ENCODE measurements at places on chromosomes 7 and 10.
A peak's percentile ranks its signal among the peaks of the same experiment; 100 is the strongest.

DNA sequence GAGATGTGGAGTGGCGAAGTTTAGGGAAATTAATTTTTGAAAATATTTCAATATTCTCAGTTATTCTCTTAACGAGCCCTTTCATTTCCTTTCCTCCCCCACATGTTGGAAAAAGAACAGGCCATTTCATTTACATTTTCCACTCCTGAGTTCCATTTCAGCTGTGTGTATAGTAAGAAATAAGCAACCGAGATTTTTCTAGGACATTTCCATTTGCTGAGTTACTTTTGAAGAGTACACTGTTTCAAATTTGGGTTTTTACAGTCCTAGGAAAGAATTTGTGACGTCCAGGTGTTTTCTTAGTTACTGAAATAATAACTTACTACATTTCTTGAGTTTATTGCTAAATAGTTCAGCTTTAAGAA, 1.2 kb downstream of the SEPTIN7 start:
- DNase-seq: no peak

DNA sequence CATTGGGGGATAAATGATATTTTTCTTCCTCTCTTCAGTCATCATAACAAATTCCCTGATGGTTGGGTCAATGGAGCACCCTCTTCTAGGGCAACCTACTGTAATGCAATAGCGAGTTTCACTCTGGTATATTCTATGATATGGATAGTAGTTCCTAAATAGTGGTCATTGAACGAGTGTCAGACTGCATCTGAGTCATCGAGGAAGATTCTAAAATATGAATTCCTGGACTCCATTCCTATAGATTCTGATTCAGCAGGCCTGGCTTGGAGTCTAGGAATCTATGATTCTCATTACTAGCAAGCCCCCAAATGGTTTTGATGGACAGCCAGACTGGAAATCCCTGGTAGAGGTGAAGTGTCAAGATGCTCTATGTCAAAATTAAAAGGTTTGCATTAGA, 254.5 kb downstream of the BUB3 start:
- no peak for DNase-seq

- peak; percentile 26 for DNase-seq
Measured at GRCh38 chr7:143375298-143376034, 5.7 kb upstream of the ZYX start.

- no peak for DNase-seq
Measured at GRCh38 chr7:98472521-98472954, 71.6 kb upstream of the BAIAP2L1 start.

- DNase-seq: no peak
Measured at GRCh38 chr7:28703037-28703765, 254.9 kb downstream of the TRIL start.

GRCh38 chr10:128686630-128687278, 560.5 kb upstream of the MKI67 start:
- no peak for DNase-seq

GRCh38 chr7:15686957-15687545, 568 bp upstream of the MEOX2 start:
- DNase-seq: no peak

DNA sequence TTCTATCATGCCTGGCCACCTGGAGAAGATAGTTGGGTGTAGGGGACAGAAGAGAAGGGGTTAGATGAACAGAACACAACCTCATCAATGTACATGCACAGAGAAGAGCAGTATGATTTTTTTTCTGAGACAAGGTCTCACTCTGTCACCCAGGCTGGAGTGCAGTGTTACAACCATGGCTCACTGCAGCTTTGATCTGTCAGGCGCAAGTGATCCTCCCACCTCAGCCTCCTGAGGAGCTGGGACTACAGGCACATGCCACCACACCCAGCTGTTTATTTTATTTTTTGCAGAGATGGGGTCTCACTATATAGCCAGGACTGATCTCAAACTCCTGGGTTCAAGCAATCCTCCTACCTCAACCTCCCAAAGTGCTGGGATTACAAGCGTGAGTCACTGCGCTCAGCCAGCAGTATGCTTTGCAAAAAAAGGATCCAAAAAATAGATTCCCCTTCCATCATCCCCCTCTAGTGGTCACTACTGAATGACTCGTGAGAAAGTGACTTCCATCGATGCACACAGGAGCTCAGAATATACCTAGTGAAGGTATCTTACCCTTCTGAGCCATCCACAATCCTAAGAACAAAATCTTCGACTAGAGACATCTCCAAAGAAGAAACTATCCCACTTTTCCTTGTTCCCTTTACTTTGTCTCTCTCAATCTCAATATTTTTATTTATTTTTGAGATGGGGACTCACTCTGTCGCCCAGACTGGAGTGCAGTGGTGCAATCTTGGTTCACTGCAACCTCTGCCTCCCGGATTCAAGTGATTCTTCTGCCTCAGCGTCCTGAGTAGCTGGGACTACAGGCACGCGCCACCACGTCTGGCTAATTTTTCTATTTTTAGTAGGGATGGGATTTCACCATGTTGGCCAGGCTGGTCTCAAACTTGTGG, 21.0 kb downstream of the ZCWPW1 start:
- peak; percentile 21 for DNase-seq

DNA sequence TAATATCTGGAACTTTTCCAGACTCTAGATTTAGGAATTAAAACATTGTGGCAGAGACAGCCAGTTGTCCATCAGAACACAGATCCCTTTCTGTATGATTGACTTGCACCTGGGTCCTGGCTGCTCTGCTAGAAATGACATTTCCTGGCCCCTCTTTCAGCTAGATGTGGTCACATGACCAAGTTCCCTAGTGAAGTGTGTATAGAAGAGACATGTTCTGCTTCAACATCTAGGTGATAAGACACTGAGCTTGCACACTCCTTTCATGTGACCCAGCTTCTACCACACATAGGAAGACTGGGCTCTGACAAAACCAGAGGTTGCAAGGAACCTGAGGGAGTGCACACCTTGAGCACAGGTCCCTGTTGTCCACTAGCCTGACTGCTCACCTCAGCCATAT, 22.8 kb upstream of the DYNC1I1 start:
- DNase-seq: no peak

- no peak for DNase-seq
Measured at GRCh38 chr10:11949152-11949551, 93.5 kb downstream of the UPF2 start.

GRCh38 chr7:76426246-76426645, 1.5 kb downstream of the ZP3 start:
- no peak for DNase-seq

DNA sequence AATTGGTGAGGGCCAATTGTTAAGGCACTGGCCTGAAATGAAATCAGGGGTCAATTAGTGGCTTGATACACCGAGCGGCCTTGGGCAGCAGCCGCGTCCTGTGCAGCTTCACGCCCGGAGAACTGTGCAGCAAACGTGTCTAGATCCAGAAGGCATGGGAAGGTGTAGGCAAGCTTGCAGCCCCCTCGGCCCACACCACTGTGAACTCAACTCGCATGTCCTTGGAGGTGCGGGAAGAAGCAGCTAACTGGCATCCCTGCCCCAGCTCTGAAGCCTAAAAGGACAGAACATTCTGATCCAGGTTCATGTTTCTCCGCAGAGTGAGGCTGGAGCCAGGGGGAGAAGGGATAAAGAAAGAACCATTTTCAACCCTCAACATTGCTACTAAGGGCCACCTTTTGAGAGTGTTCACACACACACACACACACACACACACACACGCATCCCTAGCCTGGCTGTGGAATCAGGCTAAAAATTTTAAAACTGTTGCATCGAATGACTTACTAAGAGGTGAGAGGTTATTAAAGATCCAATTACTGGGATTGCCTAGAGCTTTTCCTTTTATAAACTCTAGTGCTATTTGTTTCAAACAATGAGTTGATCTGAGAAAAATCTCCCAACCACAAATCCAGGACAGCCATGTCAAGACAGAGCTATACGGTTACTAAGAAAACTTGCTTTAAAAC, 104.0 kb downstream of the PARP12 start:
- DNase-seq: no peak

DNA sequence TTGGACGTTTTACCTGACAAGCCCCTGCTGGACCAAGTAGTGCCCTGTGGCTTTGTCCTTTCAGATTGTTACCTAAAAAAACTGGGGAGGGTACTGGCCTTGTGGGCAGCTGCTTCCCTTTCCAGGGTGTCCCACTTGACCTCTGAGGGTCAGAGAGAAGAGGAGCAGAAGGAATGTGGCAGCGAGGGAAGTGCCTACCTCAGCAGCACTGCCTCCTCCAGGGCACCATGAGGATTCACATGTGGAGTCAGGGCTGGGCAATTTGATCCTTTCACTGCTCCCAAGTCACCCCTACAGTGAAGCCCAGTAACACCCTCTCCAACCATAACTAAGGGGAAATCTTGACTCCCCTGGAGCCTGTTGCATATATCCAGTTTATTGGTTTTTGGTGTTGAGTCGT, 64.6 kb downstream of the ITGB1 start:
- DNase-seq: no peak

- DNase-seq: no peak
Measured at GRCh38 chr10:16960551-16960950, 143.3 kb upstream of the RSU1 start.

GRCh38 chr7:75878312-75878768, 494 bp upstream of the RHBDD2 start:
- DNase-seq: no peak

DNA sequence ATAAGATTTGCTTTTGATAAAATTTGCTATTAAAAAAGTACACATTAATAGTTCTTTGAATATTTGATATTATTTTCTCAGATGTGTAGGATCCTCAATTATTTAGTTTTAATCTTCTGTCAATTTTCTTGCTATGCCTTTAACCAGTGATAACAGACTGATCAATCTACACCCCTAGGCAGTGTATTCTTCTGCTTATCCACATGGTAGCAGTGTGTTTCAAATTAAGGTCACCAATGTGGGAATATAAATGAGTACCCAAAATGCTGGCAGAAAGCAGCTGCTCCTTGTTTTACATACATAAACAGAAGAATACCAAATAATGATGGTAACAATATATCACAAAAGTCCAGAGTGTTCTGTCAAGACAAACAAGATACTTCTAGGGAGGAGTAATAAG, 87.0 kb downstream of the SKAP2 start:
- no peak for DNase-seq

DNA sequence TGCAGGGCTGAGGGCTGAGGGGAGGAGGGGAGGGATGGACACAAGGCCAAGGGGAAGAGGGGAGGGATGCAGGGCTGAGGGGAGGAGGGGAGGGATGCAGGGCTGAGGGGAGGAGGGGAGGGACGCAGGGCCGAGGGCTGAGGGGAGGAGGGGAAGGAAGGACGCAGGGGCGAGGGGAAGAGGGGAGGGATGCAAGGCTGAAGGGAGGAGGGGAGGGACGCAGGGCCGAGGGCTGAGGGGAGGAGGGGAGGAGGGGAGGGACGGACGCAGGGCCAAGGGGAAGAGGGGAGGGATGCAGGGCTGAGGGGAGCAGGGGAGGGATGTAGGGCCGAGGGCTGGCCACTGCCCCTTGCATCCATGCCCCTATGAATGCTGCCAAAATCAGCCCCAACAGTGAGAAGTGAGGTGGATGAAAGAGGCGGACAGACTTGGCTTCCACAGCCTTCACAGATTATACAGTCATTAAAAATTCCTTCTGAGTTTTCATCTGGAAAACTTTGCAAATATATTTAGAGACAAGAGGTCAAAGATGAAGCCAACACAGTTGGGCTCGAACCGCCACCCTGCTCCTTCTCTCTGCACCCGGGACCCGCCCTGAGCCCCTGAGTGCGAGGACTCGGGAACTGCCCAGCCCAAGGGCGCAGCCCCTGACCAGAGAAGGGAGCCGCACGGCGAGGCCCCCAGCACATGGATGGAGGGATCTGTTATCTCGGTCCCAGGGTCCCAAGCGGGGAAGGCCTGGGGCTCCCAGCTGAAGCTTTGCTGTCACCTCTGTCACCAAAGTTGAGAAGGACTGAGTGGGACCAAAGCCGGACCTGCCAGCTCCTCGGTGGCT, 65.8 kb downstream of the DIP2C start:
- no peak for DNase-seq

DNA sequence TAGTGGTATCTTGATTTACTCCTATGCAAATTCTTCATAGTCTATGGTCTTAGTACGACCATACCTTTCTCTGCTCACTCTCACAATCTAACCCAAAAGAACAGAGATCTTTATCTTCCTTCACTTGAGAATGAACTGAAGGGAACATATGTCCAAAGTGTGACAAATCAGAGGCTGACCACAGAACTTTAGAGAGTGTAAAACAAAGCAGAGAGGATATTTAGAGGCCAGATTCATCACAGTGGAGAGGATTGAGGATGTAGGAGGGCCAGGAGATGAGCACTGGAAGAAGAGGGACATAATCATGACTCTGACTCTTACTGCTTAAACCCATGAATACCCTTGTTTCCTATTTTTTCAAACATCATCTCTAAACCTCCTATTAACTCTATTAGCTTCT, 935.3 kb upstream of the PHF14 start:
- DNase-seq: no peak

DNA sequence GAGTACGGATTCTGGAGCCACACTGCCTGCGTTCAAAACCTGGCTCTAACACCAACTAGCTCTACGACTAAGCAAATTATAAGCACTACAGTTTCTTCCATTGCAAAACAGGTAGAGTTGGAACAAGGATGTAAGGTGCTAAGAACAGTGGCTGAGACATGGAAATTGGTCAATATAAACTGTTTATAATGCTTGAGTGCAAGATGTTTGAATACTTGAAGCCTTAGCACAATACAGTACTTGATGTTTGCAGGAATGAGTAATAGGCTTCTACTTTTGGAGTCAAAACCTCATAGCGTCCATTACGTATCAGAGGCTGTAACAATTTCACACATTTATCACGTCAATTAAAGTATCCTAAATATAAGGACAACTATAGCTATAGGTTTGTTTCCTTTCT, 6.9 kb downstream of the NT5C2 start:
- no peak for DNase-seq

GRCh38 chr10:25843551-25844170, 90.4 kb upstream of the MYO3A start:
- no peak for DNase-seq

- peak; percentile 67 for DNase-seq
Measured at GRCh38 chr10:17026686-17027485, 102.7 kb downstream of the CUBN start.

DNA sequence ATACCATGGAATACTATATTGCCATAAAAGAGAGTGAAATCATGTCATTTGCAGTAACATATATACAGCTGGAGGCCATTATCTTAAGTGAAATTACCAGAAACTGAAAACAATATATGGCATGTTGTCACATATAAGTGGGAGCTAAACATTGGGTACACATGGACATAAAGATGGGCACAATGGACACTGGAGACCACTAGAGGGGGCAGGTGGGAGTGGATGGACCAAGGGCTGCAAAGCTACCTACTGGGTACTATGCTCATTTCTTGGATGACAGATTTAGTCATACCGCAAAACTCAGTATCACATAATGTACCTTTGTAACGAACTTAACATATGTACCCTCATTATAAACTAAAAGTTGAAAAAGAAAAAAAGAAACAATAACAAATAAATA, 1167.6 kb downstream of the NXPH1 start:
- no peak for DNase-seq

DNA sequence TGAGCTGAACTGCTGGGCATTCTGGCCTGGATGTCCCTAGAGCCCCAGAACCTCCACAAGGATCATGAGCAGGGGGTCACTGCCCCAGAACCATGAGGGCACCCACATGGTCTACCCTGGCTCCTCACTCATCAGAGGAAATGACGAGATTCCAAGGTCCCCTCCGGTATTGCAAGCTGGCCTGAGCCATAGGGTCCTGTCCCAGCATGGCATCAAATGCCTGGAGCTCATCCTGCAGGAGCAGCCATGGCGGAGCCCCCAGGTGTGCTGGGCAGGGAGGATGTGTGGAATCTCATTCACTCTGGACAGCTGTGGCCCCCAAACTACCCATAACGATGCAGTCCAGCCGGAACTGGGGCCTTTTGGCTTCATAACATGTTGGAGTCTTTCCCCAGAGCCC, 66.6 kb upstream of the ANTXRL start:
- no peak for DNase-seq
